Stimulated activated CD4-positive, alpha-beta T cell treated with anti-CD3 and anti-CD28 coated beads, TNF-alpha, amount 100 ng/mL, for 4 hours (primary cell): ENCODE measurements at places on chromosomes 3 and 15.

DNA sequence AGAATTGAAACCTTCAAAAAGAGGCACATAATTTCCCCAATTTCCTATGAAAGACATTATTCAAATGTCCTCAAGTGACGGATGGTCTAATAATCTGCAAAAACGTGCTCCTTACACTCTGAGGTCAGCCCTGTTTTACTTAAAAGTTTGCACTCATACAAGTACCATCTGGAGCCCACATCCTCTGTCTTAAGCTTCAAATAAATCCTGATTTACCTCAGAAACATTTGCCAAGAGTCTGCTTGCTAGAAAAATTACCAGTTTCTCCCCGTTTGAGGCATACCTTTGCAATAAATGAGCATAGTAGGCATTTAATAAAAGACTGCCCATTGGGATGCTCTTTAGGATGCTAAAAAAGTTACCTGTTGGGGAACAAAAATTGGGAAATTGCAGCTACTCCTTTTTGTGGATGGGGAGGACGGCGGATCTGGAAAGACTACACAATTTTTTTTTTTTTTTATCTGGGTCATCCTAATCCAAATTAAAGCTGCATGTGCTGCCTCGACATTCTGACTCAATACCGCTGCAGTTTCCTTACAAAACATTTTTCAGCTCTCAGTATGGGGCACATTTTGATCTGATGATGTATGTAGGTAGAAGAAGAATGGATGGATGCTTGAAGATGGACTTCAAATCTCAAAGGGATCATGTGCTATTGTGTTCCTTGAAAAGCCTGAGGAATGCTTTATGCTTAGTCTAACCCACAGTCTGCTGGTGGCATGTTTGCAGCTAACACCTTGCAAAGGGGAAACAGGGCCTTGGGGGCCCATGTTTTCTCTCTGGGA is 233.7 kb upstream of the ADAMTS9 start:
- no peak for DNase-seq

DNA sequence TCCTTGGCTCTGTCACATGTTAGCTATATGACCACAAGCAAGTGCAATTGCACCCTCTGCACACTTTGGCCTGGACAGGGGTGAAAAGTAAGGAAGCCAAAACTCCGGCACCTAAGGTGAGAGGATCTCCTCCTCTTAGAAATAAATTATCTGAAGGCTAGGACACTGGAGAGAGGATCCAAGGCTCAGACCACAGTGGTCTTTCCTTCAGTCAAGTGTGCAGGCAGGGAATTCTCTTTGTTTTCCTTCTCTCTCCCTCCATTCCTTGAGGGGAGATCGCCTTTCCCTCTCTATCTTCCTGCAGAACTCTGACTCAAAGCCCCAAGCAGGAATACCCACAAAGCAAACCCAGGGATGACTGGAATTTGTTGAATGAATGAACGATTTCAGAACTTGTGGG is 3.1 kb upstream of the MEGF11 start:
- no peak for DNase-seq

DNA sequence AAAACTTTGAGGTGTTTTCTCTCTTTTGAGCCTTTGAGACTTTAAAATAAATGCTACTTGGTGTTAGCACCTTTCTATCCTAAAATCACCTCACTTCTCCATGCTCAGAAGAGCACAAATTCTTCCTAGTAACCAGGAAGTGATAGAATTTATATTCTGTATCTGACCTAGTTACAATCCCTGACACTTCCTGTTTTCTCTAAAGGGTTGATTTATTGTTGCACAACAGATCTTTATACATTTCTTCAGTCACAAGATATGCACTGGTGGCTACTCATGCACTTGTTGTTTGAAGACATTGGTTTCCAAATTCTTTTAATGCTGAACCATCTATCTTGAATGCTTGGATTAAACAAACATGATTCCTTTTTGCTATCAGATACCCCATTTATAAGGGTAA is 47.2 kb upstream of the CNTN3 start:
- no peak for DNase-seq

DNA sequence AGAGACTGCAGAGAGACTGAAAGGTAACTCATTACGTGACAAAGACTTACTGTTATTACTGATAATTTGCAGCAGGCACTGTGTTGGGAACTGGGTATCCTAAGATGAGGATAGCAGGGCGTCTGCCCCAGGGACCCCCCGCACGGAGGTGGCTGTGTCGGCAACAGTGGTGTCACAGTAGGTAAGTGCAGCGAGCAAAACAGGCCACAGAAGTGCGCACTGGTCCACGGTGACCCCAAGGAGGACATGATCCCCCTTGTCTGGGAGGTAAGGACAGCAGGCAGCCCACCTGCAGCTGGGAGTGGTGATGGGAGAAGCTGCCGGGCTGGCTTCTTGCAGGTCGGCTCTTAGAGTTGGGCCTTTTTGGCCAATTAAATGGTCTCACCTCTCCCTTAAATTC is 82.9 kb downstream of the FAM43A start:
- DNase-seq = no peak

DNA sequence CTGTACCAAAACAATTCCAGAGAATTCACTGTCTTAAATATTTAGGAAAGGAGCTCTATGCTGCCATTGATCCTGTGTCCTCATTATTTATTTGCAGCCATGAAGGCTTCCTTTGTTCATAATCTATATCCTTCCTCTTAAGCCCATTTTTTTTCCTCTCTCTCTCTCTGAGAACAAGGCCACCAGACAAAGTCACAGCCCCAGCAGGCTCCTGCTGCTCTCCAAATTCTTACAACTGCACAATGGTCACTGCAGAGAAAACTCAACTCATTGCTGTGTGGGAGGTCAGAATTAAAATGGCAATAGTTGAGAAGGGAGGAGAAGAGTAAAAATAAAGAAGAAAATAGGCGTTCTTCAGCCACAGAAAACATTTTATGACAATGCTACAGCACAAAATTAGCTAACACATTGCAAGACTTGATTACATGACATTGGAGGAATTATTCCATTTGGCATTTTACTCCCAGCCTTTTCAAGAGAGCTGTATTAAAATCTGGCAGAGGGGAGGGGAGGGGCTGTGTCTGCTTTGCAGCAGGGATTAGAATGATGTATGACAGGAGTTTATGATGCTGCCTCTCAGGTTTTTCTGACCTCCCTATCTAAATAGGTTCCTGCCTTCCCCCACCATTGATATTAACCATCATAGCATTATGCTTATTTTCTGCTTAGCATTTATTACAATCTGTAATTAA is 399.7 kb upstream of the THBS1 start:
- no peak for DNase-seq

DNA sequence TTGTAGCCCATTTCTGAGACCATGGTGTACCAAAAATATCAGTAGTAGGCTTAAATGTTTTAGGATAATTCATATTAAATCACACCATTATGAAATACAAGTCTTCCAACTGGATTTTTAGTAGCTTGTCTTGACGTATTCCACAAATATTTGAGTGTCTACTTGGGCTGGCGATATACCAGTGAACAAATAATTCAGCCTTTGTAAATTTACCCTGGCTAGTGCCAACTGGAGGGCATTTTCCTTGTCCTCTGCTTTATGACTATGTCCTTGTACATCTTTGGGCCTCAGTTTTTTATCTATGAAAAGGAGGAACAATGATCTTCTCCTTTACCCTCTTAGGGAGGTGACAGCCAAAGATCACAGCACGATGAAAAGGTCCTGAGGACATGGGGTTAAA is 114.8 kb downstream of the FRMD4B start:
- DNase-seq = no peak

GRCh38 chr3:45462522-45463265 is 74.3 kb downstream of the LARS2 start:
- no peak for DNase-seq

DNA sequence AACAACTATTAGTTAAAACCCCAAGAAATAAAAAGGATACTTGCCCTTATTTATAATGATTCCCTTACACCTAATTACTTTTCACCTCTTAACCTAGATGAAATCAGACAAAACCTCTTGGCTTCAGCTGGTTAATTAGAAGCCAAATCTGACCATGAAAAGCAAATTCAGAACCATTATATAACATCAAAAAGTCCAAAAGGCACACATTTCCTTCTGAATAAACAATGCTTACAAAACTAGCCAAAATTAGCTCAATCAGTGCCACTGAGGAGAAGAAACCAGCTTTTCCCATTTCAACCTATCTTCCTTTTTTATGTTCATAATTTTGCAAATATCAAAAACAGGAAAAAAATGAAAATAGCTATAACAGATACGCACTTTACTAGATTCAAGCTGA is 3.2 kb downstream of the EHHADH start:
- no peak for DNase-seq

DNA sequence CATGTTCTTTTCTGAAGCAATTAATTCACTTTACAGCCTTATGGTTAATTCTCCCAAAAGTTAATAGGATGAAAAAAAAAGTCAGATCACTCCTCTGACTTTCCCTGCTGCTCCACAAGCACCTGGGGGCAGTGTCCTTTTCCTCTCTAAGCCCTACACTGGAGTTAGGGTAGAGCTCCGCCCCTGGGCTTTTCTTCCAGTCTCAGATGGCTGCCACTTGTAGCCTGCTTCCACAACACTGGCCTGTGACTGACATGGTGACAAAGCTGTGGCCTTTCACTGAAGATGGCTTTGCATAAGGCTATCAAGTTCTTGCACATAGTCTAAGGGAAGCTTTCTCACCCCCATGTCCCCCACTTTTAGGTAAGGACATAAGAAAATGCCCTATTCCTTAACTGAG is 1.3 kb upstream of the MON1A start:
- no peak for DNase-seq

- DNase-seq = no peak
These were observed 79.1 kb downstream of the VGLL4 start for GRCh38 chr3:11564577-11565001.

GRCh38 chr3:89116476-89116875 is 9.1 kb downstream of the EPHA3 start:
- no peak for DNase-seq

- no peak for DNase-seq
These were observed 231.1 kb downstream of the CTNNB1 start for GRCh38 chr3:41430391-41430790.

- no peak for DNase-seq
These were observed 192.5 kb downstream of the RSL24D1 start for GRCh38 chr15:55003965-55004873.

GRCh38 chr3:64163755-64164148 is 61.5 kb downstream of the PRICKLE2 start:
- no peak for DNase-seq

DNA sequence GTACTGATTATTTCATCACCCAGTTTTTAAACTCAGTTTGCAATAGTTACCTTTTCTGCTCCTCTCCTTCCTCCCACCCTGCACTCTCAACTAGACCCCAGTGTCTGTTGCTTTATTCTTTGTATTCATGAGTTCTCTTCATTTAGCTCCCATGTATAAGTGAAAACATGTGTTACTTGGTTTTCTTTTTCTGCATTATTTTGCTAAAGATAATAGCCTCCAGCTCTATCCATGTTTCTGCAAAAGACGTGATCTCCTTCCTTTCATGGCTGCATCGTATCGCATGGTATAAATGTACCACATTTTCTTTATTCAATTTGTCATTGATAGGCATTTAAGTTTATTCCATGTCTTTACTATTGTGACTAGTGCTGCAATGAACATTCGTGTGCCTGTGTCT is 79.0 kb downstream of the NAALADL2 start:
- DNase-seq = no peak

GRCh38 chr3:69051756-69052471 is at the start of gene TMF1:
Gene TMF1, minus strand, starts transcription at chr3:69052333. Its CDS starts 247 bp downstream, at chr3:69052086.
- DNase-seq = peak; percentile 93

GRCh38 chr3:177725165-177725564 is 527.9 kb upstream of the TBL1XR1 start:
- DNase-seq = no peak

DNA sequence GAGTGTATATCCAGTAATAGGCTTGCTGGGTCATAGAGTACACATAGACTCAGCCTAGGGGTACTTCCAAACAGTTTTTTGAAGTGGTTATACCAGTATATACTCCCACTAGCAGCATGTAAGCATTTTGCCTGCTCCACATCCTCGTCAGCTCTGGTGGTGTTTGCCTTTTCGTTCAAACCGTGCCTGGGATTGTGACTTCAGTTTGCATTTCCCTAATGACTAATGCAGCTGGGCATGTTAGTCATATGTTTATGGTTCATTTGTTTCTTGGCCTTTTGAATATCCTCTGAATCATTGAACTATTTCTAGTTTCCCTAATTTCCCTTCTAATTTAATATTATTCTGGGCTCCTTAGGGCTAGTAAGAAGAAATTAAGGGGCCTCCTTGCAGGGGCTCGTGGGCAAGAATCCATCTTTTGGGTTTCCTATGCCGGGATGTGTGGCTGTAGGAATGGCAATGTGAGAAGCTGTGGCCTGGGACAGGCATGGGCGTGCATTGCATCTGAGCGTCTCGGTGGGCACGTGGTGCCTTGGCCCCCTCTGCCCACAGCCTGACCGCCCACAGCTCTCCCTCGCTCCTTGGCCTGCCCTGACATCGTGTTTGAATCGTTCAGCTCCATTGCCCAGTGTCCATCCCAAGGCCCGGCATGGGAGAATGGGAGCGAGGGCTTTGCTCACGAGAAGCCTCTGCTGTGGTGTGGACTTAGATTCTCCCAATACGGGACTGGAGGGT is 26.4 kb downstream of the FAH start:
- DNase-seq = no peak

DNA sequence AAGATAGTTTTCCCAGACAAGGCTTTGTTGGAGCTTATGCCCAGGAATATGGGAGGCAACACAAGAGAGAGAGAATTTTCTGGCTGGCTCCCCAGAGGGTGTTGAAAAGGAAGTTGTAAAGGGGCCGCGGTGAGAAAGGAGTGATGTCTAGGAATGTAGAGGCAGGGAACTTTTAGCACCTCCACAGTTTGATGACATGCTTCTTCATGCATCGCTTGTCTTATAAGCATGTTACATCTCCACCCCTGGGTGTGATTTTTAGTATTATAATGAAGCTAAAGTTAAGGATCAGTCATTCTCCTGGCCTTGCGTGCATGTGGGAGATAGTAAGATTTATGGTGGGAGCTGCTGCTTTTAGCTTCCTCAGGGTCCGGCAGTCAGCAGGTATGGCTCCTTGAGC is 32.8 kb upstream of the TF start:
- DNase-seq = no peak

DNA sequence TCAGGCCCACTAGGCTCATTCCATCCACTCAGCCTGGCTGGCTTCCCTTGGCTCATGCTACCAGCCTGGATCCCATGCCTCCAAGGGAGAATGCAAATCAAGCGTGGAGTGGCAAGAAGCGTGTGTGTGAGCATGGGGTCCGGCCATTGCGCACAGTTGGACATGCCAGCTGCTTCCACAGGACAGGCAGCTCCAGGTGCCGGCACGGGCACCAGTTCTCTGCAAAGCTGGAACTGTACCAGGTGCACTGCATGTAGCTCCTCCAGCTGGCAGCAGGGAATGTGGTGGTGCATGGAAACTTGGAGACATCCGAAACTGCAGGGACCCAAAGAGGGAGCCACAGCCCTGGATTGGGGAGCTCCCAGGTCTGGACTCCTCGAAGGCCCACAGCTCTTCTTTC is 449.8 kb downstream of the EPHA6 start:
- DNase-seq = no peak

GRCh38 chr3:31445701-31446100 is 87.0 kb upstream of the STT3B start:
- no peak for DNase-seq

GRCh38 chr3:153906366-153906765 is 214.8 kb upstream of the ARHGEF26 start:
- no peak for DNase-seq
